ENCODE measurements at places on chromosomes 3 and 15.

- DNase-seq, result no peak
Observed at GRCh38 chr3:120370463-120370862, 21.3 kb upstream of the LRRC58 start.

DNA sequence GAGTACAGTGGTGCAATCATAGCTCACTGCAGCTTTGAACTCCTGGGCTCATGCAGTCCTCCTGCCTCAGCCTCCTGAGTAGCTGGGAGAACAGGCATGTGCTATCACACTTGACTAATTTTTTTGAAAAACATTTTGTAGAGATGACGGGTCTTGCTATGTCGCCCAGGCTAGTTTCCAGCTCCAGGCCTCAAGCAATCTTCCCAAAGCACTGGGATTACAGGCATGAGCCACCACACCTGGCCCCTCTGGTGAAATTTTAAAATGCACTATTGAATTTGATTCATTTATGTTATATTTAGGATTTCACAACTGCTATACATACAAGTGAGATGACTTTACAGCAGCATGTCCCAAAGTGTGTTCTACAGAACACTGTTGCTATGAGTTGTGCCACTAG is 50.8 kb upstream of the TPM1 start:
- DNase-seq, result no peak

DNA sequence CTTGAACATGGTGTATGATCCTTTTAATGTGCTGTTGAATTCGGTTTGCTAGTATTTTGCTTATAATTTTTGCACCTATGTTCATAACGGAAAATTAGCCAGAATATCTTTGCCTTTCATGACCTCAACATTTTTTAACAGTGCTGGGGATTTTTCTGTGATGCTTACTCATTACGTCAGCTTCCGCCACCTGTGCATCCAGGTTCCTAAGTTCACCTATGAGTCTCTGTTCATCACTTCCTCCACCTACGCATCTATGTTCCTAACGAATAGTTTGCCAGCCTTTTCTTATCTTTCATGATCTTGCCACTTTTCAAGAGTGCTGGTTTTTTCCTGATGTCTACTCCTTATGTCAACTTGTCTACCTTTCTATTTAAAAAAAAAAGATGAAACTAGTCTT is 16.5 kb downstream of the AADACL2 start:
- no peak for DNase-seq

- no peak for DNase-seq
Observed at GRCh38 chr3:49529567-49529966, 24.7 kb upstream of the BSN start.

- peak; percentile 27 for DNase-seq
Observed at GRCh38 chr15:41160639-41161315, 44.7 kb upstream of the INO80 start.

- no peak for DNase-seq
Observed at GRCh38 chr15:68792901-68793766, 27.6 kb downstream of the ANP32A start.

Measured in choroid plexus epithelial cell (primary cell).